Stimulated activated naive CD8-positive, alpha-beta T cell treated with anti-CD3 and anti-CD28 coated beads, Interleukin-15, Interleukin-2, amounts not matched to agents 100 U/mL and 50 U/mL, for 24 hours (primary cell): ENCODE measurements at places on chromosomes 5 and 9.

- no peak for DNase-seq
Measured at GRCh38 chr5:60916646-60917045, 28.2 kb downstream of the ERCC8 start.

DNA sequence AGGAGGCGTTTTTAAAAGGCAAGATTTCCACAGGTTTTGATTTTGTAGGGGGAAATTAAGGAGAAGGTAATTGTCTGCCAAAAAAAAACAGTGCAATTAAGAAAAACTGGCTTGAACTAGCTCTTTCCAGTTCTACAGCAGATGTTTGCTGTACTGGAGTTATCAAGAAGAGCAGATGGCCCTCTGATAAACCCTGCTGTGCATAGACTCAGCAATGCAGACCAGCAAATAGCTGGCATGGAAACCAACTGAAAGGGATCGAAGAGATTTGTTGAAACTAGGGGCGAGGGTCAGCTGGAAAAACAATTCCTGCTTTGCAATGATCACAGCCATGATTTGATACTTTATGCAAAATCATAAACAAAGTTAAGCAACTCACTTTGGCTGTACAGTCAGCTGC lies 17.8 kb upstream of the BHMT start:
- no peak for DNase-seq

DNA sequence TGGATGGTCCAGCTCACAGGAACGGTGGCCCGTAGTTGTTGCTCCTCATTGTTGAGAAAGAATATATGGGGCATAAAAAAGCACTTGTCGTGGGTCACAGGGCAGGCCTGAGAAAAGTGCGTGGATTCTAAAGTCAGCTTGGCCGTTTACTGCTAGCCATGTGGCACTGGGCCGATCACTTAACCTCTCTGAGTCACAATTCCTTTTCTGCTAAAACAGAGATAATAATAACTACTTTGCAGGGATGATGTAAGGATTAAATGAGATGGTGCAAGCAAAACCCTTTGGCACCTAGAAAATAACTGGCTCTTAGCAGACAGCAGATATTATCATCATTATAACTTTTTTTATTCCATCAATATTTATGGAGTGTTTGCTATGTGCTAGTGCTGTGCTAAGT lies 579.7 kb downstream of the CCDC171 start:
- DNase-seq, result no peak

DNA sequence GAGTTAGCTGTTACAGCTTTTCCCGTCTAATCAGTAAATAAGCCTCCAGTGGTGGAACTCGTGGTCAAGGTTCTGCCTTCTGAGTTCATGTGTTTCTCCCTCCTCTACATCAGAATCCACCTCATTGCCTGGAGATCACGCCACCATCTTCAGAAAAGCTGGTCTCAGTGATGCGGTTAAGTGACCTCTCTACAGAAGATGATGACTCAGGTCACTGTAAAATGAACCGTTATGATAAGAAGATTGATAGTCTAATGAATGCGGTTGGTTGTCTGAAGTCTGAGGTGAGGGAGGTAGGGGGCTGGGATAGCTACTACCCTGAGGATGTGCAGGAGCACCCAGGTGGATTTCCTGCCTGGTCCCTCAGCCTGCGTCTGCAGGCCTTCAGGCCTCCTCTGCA lies 13.3 kb downstream of the ODF2 start:
- DNase-seq, result no peak

DNA sequence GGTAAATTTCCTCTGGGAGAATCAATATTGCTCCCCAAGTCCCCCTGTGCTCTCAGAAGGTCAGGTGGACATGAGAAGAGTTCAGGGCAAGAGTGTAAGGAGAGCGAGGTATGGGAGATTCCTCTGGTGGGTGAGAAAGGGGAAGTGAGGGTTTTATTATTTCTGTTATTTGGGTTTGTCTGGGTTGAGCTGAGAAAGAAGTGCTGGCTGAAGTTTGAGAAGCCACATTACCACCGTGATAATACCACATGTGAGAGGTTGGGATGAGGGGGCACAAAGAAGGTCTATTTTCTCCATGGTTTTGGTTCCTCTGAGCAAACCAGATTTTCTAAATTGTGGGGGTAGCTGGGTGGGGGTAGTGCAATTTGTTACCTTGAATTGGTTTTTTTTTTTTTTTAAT lies 350.4 kb downstream of the OSTF1 start:
- no peak for DNase-seq

DNA sequence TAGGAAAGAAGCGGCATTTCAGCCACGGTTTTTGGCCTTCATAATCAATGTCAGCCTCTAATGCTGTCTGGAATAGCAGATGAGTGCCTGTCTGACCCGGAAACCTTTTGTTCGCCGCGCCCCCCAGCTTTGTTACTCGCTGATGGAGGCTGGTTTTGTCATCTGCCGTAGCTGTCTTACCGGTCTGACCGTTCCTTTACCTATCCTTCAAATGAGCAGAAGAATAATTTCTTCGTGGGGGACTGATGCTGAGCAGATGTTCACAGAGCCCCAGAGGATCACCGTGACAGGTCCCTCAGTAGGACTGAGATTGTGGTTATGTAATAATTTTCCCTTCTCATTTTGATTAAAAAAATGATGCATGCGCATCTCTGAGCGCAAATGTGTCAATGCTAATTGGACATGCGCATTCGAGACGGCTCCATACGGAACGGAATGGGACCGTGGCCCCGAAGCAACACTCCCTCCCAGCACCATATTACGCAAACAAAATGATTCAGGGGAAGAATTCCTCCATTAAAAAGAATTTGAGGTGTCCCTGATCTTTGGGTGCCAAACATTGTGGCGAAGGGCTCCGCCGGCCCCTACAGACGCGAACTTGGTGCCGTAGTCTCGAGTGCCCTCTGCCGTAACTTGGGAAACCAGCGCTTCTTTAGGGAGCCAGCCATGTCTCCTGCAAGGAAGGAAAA lies 27.6 kb downstream of the TLX3 start:
- peak; percentile 33 for DNase-seq

DNA sequence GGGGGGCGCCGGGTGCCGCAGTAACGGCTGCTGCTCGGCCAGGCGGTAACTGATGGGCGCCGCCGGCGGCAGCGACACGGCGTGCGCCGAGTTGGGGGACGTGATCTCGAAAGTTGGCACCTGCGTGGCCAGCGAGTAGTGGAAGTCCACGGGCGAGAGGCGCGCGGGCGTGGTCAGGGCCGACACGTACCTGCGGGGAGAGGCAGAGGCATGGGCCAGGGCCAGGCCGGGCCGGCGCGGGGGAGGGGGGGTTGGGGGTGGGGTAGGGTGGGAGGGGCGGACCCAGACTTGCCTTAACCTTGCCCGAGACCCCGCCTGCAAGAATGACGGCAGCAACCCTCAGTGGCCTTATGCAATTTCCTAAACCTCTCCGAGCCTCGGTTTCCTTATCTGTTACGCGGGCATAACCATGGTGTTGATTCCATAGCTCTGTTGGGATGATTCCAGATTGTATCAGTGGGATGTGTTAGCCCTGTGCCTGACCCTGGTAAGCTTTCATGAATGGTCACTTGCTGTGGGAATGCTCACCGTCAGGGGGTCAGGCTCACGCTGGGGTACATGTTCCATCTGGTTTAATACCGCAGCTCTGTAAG lies 53.0 kb downstream of the PSD2 start:
- peak; percentile 35 for DNase-seq

DNA sequence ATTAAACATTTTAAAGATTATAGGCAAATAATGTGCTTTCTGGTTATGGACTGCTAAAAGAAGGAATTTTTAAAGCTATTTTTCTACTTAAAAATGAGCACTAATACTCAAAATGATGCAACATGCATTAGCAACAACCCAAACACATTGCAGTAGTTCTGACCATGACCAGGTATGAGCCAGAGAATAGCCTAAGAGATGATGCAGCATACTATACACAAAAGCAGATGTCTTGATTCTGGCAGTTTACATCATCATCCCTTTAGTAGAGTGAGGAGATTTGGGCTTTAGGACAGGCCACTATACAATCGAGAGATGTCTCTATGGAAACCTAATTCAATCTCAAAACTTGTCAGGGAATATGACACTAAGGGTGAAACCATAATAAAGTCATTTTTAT lies 307.1 kb downstream of the PRR16 start:
- no peak for DNase-seq

GRCh38 chr5:55982957-55983381 lies 11.8 kb downstream of the IL6ST start:
- DNase-seq, result no peak

- DNase-seq, result no peak
Measured at GRCh38 chr9:8261737-8262136, 462.2 kb upstream of the DMAC1 start.

DNA sequence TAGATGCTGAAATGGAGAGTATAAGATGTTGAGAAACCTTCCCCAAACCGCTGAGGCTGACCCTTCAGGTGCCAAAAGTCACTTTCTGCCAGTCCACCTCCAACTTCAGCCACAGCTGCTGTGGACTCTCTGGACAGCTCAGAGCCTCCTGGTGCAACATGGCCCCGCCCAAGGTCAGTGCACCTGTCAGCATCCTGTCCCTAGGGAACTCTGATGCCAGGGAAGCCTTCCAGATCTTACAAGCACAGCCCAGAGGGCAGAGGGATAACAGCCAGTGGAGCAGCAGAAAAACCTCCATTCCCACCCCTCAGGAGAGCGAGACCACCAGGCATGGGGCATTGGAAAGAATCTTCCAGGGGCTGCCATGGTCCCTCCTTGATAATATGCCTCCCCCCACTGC lies 10.5 kb upstream of the PTGES2 start:
- no peak for DNase-seq

GRCh38 chr5:138503487-138504270 lies 38.4 kb downstream of the EGR1 start:
- DNase-seq, result no peak

DNA sequence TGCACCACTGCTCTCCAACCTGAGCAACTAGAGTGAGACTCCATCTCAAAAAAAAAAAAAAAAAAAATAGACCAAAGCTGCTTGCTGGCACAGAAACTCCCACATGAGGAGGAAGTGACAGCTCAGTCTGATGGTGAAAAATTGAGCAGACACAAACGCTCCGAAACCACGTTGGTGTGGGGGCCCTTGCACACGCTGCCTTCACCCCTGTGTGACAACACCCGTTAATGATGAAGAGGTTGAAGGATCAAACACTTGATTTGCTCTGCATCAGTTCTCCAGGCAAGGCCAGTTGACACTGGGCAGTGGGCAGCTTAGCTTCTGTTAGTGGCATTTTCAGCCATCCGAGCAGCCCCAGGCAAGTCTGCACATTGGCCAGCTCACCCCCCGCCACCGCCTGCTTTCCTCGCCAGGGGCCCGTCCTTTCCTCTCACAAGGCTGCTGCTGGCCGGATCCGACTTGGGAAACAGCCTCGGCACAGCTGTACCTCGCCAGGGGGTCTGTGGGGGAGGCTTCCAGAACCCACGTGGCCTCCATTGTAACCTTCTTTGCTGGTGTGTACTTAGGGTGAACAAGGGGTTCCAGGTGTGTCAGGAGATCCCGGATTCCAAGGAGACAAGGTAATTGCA lies 79.8 kb downstream of the COL27A1 start:
- DNase-seq, result no peak
